ENCODE measurements at places on chromosomes 5 and 9.

- no peak for DNase-seq
These were observed 532.5 kb downstream of the RAB3C start for GRCh38 chr5:59115345-59115744.

- DNase-seq = no peak
These were observed 209.8 kb downstream of the PJA2 start for GRCh38 chr5:109199799-109200620.

- DNase-seq = no peak
These were observed 12.4 kb downstream of the MRPS30 start for GRCh38 chr5:44821164-44821563.

- DNase-seq = no peak
These were observed 34.2 kb downstream of the TARS1 start for GRCh38 chr5:33474931-33475499.

GRCh38 chr9:122070728-122071515 lies 22.2 kb downstream of the TTLL11 start:
- DNase-seq = no peak

DNA sequence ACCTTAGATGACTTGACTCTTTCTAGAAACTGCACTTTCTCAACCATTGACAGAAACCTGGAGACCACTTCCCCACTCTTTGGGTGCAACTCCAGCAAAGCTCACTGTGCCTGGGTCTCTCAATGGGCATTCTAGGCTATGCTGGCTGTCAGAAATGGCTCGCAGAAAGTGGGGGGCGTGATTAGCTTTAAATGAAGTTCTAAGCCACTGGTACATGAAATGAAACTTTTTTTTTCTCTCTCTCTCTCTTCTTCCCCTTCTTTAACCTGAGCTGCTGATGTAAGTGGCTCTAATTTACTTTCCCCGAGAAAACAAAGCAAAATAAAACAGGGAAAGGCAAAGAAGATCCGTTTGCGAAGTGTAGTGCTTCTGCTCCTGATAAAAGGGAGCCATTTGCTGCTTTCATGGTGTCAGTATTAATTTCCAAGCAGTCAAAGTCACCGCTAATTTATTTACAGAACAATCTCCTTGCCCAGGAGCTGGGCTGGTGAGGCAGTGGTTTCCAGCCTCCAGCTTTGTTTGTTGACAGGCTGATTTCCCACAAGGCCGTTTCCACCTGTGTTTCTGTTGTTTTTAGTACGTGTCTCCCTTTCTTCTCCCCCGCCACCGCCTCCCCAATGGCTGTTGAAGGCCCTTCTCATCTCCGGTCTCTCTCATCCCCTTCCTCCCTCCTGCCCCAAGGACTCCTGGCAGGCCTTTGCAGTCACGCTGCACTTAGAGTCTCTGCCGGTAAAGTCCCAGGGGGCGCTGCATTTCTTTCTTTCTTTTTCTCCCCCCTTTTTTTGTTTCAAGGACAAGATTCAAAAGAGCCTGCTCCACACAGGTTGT lies 422.9 kb downstream of the EBF1 start:
- peak; percentile 19 for DNase-seq

DNA sequence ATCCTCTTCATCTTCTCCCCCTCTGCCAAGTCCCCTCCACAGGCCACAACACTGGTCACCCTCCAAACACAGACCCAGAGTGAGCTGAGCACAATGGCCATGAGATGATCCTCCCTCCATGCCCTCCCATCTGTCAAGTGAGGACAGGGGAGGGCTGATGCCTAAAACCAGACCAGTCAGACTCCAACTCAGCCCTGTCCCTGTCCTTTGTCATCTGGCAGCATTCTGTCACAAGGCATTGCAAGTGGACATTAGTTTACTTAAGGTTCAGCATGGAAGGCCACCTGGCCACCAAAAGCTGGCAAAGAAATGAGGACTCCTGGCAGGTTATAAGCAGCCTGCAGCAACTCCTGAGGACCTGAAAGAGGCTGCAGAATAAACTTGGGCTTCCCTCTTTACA lies 136.2 kb upstream of the SLC30A5 start:
- DNase-seq = no peak

Data from NCI-H69 (cell line).